ENCODE measurements at places on chromosomes 3 and 15.

DNA sequence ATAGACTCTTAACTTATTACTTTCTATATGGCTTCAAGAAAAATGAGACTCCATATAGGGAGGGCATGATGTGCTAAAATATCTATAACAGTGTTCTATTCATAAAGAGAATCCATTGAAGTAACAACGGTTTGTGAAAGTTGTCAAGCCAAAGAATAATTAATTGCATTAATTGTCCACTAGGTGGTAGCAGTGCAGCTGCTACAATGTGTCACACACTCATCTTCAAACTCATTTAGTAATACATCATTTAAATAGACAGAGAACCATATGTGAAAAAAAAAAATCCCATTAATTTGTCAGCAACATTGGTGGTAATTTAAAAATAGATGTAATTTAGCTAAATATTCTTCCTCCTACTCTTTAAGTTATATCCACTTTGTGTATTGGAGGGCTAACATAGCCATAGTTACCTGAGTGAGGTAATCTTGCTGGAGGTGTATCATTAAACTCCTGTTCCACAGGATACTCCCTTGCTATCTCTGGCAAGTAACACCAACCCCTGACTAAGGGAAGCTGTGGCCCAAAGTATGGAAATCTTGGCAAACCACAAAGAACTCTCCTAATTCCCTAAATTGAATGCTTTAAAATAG, 3.7 kb upstream of the CPA3 start:
- peak; percentile 39 for DNase-seq

DNA sequence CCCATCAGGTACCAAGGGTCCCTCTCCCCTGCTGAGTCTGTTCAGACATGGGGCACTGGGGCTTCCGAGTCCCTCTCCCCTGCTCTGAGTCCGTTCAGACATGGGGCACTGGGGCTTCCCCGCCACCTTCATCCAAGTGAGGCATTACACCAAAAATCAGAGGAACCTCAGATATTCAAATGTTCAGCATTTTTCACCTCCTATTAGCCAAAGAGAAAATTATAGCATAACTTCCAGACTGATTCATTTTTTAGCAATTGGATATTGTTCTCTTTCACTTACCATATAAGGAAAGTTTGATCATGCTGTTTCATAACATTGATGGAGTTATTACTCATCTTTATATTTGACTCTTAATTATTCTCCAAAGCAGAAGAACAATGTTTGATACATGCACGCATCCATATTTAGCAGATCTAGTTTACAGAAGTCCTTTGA, 213.9 kb downstream of the MTHFS start:
- no peak for DNase-seq

DNA sequence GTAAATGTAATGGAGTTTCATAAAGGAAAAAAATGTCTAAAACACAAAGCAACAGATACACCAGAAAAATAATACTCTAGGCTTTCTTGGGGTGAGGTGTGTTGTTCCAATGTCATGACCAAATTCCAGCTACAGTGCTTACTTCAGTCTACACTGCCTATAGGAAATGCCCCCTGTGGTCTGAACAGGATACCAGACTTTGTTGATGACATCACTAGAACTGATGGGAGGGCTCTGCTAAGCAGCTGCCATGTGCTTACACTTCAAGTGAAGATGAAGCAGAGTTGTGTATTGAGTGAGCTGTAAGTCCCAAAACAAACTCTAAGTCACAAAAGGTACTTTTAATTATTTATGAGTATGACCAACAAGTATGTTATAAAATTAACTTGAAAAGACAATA, 456.1 kb upstream of the IL12A start:
- no peak for DNase-seq

GRCh38 chr3:115074502-115074901, 72.6 kb downstream of the ZBTB20 start:
- DNase-seq: no peak

- DNase-seq: no peak
Measured at GRCh38 chr15:92158426-92158825, 235.3 kb upstream of the ST8SIA2 start.

DNA sequence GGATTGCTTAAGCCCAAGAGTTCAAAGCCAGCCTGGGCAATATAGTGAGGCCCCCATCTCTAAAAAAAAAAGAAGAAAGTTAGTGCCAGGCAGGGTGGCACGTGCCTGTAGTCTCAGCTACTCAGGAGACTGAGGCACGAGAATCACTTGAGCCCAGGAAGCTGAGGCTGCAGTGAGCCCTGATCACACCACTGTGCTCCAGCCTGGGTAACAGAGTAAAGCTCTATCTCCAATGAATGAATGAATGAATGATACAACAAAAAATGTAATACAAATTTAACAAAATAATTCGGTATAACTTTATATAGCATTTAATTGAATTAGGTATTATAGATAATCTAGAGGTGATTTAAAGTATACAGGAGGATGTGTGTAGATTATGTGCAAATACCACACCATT, 29.7 kb downstream of the DENND4A start:
- no peak for DNase-seq

GRCh38 chr3:88151358-88151757, 1.6 kb downstream of the C3orf38 start:
- DNase-seq: no peak

DNA sequence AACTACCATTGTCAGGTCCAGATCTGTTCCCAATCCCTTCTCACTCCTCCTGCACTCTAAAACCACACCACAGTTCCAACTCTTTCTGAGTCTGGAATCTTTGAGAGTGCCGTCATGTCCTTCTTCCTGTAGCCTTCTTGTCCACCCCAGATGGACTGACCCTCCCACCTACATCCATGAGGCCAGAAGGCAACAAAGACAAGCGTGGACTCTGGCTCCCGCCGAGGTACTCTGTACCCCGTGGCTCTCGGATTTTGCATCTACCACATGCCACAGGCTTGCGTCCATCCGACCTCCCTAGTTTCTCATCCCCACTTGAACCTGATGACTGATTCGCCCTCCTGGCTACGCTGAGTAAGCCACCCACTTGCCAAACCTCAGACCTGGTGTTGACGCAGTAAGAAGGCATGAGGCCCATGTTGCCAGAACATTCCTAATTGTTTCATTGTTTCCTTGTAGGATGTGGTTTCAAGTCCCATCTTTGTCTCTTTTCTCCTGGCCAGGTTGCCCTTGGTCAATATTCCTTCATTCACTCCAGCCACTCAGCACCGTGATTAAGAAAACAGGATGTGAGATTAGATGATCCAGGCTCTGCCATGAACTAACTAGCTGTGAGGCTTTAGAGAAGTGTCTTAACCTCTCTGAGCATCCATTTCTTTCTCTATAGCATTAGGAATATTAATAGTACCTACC, 1.1 kb upstream of the ZBTB38 start:
- no peak for DNase-seq

DNA sequence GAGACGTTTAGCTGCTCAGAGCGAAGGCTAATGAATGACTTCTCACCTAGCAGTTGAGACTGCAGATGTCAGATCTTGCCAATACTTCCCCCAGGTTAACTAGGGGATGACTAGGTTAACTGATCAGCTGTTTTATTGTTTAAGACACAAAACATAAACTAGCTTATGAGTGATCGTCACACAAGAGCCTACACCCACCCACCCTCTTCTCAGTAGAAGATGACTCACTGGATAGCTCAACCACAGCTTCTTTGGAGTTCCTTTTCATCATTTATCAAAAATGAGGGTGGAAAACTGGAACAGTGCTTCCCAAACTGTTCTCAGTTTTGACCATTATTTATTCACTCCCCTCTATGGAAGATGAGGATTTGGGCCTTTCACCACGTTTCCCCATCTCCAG, 25.2 kb downstream of the GASK1A start:
- DNase-seq: peak; percentile 35

DNA sequence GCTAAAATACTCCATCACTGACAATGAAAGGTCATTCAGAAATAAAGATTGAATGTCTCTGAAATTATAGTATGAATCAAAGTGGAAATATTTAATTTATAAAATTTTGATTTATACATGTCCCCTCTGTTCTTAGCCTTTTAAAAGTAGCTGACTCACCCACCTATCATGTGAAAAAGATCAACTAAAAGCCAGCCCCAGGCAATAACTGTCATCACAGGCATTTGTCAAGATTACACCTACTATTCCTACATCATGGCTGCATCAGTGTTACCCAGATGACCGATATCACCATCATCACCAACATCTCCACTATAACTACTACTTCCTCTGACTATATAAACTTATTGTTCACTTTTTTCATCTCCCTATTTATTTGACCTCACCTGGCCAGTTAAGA, 14.3 kb upstream of the PIK3R4 start:
- DNase-seq: no peak

- DNase-seq: no peak
Measured at GRCh38 chr3:41202075-41202833, 2.9 kb downstream of the CTNNB1 start.

DNA sequence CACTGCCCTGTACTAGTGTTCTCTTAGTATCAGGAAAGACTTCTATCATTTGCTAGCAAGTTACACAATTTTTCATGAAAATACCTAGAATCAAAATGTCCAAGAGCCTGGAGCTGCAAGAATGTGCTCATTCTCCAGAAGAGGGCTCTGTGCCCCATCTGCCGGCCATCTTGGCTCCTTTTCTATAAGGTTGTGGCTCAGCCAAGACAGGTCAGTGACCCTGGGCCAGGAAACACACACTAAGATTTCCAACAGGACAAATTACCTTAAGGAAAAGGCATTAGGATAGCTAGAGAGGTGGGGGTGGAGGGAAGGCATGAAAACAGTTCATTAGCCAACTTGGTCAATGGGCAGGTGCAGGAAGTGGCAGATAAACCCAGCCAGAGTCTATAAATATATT, 20.7 kb downstream of the TIMP4 start:
- peak; percentile 35 for DNase-seq

GRCh38 chr3:50591196-50591741, 20.3 kb downstream of the CISH start:
- DNase-seq: peak; percentile 71

- peak; percentile 67 for DNase-seq
Measured at GRCh38 chr15:45604326-45604725, 17.1 kb downstream of the BLOC1S6 start.

- DNase-seq: no peak
Measured at GRCh38 chr3:120855665-120856437, 52.2 kb upstream of the STXBP5L start.

DNA sequence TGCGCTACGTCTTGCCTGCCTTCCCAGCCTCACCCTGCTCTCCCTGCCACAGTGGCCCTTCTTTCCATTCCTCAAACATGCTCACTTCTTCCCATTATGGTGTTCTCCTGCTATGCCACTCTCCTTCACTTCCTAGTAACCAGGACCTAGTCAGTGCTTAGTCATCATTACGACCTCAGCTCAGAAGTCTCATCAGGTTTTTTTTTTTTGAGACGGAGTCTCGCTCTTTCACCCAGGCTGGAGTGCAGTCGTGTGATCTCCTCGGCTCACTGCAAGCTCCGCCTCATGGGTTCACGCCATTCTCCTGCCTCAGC, 149.5 kb downstream of the GREM1 start:
- DNase-seq: peak; percentile 78

DNA sequence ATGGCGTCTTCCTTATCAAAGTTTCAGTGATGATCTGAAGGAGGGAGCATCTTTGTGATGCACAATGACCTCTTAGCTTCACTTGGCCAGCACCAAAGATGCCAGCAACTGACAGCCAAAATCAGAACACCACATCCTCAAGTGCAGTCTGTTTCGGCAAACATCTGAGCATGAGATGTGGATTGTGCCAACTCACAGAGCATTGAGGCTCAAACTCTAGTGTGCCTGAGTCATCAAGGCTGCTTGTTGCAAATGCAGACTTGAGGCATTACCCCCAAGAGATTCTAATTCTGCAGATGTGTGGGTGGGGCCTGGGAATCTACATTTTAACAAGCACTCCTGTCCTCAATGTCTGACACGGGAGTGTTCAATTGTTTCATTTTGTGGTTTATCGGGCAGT, 35.8 kb downstream of the ABHD5 start:
- DNase-seq: no peak

- DNase-seq: no peak
Measured at GRCh38 chr3:129415378-129415777, 13.1 kb downstream of the EFCAB12 start.

GRCh38 chr3:123137001-123137400, 64.7 kb upstream of the SEC22A start:
- DNase-seq: no peak

DNA sequence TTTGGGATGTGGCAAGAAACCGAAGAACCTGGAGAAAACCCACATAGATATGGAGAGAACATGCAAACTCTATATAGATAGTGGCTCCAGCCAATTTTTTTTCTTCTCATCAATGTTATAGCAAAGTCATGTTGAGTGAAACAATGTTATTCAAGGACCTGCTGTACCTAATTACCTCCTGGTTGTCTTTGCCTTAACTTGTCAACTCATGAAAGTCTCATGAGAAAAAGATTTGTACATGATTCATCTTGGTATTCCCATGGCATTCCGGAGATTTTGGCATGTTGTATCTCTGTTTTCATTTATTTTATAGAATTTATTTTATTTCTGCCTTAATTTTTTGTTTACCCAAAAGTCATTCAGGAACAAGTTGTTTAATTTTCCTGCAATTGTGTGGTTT, 303.8 kb upstream of the CDIN1 start:
- no peak for DNase-seq

- DNase-seq: no peak
Measured at GRCh38 chr3:110341047-110341446, 730.6 kb upstream of the NECTIN3 start.

GRCh38 chr3:123883701-123884202, 380 bp downstream of the MYLK start:
- DNase-seq: no peak

DNA sequence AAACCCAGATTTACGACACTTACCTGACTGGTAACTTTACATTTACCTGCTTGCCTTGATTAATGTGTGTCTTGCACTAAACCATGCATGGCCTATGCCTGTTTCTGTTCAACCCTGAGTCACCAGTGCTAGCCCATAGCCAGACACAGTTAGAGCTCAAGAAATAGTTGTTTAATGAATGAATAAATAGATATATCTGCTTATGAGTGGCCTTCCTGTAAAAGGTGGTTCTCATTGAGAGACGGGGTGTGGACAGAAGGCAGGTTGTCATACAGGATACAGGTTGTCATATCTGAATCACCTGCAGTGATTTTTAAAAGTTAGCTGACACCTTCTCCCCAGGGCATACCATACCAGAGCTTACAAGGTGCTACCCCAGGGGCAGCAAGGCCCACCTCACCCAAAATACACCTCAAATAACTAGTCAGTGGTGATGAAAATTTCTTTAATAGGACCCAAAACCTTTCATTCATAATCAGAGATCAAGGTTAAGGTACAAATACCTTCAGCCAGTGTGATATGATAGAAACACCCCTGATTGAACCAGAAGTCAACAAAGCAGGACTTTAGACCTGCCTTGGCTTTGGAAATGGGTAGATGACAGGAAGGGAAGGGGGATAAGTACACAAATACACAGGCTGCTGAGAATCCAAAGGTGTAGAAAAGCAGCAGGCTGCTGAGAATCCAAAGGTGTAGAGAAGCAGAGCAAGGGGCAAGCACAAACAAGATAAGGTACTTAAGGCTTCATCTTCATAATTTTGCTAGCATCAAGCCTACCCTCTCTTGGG, 45.4 kb upstream of the TSC22D2 start:
- no peak for DNase-seq

GRCh38 chr3:123951522-123952447, 9.2 kb downstream of the CCDC14 start:
- no peak for DNase-seq

Data from inflammatory macrophage treated with lipopolysaccharide for 1 hour (primary cell).